Fibroblast of skin of back (primary cell): ENCODE measurements at places on chromosomes 4 and X.
A peak's percentile ranks its signal among the peaks of the same experiment; 100 is the strongest.

DNA sequence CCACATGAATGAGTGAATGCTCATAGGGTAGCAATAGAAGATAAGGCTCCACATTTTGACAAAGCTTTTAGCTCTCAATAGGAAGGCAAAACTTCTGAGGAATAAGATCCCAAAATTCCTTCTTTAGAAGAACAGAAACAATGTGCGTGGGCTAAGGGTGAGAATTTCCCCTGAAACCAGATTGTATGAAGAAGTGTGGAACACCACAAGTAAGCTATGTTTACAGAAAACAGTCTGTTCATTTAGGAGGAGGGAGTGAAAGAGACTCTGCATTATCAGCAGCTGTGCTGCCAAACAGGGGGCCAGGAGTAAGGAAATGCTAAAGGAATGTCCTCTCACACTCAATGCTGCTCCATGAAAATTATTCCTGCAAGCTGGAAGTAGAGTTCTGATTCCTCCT, 851.6 kb downstream of the CENPC start:
- DNase-seq, result peak; percentile 9

DNA sequence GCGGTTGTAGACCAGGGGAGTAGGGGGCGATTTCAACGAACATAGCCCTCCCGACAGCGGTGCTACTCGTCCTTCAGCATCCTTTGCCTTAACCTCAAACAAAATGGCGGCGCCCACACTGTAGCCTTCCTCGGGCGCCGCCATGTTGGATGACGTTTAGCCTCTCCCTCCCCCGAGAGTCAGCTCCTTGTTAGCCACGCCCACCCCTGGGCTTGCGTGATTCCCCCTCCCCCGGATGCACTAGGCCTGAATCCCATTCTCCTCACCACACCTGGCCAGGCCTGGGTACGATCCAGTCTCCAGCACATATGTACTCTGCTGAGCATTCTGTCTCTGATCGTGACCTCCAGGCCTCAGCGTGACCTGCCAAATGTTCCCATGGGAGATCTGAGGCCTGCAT, 49.0 kb upstream of the ZNF157 start:
- peak; percentile 40 for DNase-seq

- no peak for DNase-seq
These were observed 509 bp downstream of the CXXC4 start for GRCh38 chr4:104494185-104494584.

- no peak for DNase-seq
These were observed 228.4 kb upstream of the EMCN start for GRCh38 chr4:100746141-100746739.

GRCh38 chr4:26163425-26164362, 157.1 kb upstream of the RBPJ start:
- DNase-seq, result no peak

DNA sequence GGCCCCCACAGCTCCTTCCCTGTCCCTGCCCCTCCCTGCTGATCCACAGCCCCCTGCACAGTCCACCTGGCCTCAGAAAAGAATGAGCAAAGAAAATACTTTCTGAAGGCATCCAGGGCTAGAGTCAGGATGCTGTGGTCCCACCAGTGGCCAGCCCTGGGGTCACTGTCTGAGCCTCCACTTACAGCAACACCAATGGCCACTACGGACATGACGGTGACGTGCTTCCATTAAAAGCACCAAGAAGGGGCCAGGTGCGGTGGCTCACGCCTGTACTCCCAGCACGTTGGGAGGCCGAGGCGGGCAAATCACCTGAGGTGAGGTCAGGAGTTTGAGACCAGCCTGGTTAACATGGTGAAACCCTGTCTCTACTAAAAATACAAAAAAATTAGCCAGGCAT, 4.0 kb downstream of the JAKMIP1 start:
- DNase-seq, result no peak

GRCh38 chrX:55210931-55211677, 9.0 kb upstream of the PAGE5 start:
- no peak for DNase-seq

DNA sequence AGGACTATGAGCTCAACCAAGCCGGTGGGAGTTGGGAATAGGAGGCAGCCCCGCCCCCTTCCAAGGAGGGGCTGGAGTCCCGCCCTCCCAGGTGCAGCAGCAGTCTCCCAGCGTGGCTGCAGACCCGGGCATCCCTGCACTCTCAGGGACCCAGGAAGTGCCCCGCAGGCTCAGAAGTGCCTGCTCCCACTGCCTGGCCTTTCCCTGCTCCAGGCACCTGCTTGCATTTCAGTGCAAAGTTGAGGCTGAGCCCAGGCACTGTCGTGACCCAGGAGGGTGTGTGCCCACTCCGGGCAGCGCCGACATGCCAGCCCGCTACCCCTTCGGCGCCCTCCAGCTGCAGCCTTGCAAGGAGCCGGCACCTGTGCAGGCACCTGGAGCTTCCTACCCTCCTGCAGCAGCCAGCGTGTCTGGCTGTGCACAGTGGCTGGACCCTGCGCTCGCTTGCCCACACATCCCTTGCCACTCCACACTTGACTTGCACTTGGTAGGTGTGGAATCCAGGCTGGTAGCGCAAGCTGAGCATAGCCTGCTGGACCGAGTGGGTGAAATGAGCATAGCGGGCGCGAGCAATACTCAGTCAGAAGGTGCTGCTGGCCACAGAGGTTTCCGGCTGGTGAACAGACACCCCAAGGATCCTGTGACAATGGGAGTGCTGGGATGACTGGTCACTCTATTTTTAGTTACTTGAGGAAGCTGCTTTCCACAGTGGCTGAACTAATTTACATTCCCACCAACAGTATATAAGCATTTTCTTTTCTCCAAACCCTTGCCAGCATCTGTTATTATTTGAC, 236.3 kb downstream of the PCDH10 start:
- DNase-seq, result no peak
